ENCODE measurements at places on chromosomes 2 and 18. TPM values are rescaled to one million over a fixed set of nuclear protein-coding genes. Genes with fewer than 3 reads are reported as not detected.

GRCh38 chr2:43110442-43110871, 115.9 kb downstream of the ZFP36L2 start:
- peak; percentile 68 for DNase-seq

Gene MOGAT1
- not detected for polyA plus RNA-seq

GRCh38 chr2:218582076-218582475, 13.4 kb downstream of the CNOT9 start:
- no peak for DNase-seq

Gene AMMECR1L
- 25.2 TPM for polyA plus RNA-seq

- DNase-seq: no peak
These were observed 61.3 kb upstream of the CHMP1B start for GRCh38 chr18:11789716-11790510.

Gene ASXL3
- 5.6 TPM for polyA plus RNA-seq

DNA sequence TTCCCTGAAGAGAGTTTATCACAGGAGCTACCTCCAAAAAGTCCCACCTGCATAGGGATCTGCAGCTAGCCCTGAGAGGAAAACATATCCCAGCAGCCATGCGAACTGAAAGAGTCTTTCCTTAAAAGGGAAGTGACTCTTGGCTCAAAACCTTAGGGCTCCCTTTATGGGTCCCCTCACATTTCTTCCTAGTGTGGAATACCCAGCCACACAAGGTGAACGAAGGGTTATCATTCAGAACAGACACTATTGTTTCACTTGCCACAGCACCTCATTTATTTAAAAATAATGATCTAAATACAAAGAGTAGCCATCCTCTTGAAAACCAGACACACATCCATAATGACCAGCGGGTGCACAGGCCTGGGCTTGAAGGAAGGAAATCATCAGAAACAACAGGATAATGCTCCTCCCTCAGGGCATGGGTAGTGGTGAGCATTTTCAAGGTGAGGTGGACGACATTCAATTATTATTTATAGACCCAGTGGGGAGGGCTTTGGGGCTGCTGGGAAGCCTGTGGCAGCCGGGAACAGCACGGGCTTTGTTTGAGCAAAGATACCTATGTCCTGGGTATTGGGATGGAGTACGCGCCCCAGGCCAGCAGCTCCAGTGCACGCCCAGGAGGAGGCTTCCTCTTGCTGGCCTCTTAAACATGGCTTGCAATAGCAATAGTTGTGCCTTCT, 119.0 kb upstream of the ITGA6 start:
- no peak for DNase-seq

- DNase-seq: no peak
These were observed 343.1 kb downstream of the CBLN2 start for GRCh38 chr18:72201032-72201431.

DNA sequence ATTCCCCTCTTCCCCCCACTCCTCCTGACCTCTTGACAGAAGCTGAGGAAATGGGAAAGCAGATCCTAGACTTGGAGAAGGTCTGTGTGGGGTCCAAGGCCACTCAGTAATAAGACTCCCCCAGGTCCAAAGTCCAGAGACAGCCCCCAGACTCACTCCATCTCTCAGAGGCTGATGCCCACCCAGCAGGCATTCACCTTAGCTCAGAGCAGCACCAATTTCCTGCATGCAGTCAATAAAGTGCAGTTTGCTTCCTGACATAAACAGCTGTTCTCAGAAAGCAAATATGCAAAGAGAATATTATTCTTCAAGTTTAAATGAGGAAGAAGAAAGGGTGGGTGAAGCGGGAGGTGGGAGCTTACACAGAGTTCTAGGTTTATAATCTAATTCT, 84.1 kb upstream of the RTN4 start:
- no peak for DNase-seq

- DNase-seq: peak; percentile 70
These were observed 318.1 kb downstream of the PDE11A start for GRCh38 chr2:177754492-177754873.

Gene NBEAL1
- 6.2 TPM for polyA plus RNA-seq

DNA sequence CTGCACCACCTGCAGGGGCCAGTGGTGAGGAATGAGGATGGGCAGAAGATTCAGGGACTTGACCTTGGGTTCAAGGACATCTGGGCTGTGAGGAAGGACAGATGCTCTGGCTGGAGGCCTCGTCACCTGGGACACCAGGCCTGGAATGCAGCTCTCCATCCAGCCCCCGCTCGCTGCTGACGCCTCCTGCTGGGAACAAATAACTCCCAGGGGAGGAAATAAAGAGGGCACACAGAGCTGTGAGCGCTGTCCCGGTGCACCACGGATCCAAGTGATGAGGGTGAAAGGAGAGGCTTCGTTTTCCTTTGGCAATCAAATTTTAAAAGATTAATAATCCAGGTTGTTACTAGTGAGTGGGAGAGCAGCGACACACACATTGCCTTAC, 368.0 kb upstream of the MYT1L start:
- no peak for DNase-seq

Gene PCARE
- 0.04 TPM for polyA plus RNA-seq

GRCh38 chr2:240297256-240298116, 138.0 kb upstream of the GPC1 start:
- no peak for DNase-seq

GRCh38 chr18:13107074-13107473, 111.5 kb upstream of the LDLRAD4 start:
- no peak for DNase-seq

GRCh38 chr2:105454801-105455485, 56.1 kb upstream of the FHL2 start:
- no peak for DNase-seq

All from right lung (tissue), 10 donors.